ENCODE measurements at places on chromosomes 1 and 21. TPM values are rescaled to one million over a fixed set of nuclear protein-coding genes. Genes with fewer than 3 reads are reported as not detected.

DNA sequence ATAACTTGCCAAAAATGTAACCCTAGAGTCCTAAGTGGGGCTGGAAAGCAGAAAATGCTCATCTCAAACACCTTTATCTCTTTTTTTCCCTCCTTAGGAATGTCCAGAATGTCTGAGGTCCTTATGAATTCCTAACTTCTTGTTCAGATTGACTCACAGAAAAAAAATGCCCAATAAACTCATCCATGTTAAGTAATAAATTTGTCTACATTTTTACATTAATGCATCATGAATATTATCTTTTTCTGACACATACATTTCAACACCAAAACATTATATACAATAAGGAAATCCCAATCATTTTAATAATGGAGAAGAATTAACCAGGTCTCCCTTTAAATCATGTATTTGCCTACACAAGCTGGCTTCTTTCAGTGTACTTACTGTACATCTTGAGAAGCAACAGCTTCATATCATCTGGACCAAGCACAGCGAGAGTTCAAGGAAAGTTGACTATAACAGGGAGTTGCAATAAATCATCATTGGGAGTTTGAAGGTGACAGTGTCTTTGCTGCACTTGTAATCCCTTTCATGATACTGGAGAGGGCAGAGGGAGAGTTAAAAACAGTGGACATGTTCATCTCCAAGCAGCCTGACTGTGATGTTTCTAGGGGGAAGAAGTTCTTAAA, 565.2 kb downstream of the LTN1 start:
- no peak for DNase-seq

DNA sequence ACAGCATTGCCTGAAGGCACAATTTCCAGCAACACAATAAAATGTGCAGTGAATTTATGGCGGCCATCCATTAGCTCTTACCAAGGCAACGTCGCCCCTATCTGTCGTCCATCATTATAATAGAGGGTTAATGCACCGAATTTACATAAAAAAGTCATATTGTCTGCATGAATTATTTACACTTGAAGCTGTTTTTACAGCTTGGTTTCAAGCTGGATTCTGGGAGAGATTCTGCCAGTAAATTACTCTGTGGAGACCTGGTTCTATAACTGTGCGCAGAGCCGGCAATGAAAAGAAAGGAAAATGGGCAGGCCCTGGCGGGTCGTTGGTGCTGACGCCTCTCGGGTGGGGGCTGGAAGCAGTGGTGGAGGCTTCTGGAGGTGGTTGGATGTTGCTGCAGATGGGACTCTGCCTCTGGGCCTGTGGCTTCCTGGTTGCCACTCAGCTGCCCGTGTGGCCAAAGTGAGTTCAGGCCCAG, 48.9 kb upstream of the POU3F1 start:
- no peak for DNase-seq

GRCh38 chr1:158076441-158076840, 83.0 kb downstream of the KIRREL1 start:
- no peak for DNase-seq

- peak; percentile 82 for DNase-seq
Observed at GRCh38 chr1:27527223-27527889, 37.4 kb upstream of the WASF2 start.

DNA sequence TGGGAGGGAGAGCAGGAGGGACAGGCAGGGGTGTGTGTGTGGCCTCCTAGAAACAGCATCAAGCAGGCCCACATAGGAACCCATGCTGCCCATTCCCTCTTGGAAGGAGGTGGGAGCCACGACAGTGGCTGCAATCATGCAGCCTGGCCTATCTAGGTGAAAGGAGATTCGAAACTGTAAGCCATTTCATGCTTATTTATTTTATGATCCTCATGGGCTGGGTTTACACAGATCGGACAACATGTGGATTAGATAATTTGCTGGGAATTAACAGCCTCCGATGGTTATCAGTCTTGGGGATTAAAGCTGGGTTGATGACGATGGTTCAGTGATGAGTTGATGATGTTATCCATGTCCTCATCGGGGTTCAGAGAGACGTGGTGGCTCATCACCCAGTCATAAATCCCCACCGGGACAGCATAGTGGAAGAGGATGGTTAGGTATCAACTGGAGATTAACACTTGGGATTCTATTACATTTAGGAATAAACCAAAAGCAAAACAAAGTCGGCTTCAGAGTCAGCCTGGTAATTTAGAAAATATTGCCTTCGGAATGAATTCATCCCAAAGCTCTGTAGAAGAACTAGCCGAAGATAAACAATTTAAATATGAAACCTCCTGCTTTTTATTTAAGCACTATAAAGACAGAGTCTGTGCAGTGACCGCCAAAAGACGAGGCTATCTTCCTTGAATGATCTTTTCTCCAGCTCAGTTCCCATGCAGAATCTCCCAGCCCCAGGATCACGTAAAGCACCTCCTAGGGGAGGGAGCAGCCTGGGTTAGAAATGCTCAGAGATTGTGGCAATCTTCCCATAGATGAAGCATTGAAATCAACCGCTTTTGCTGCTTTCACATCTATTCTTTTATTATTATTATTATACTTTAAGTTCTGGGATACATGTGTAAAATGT, 252.8 kb downstream of the FOXD2 start:
- no peak for DNase-seq

DNA sequence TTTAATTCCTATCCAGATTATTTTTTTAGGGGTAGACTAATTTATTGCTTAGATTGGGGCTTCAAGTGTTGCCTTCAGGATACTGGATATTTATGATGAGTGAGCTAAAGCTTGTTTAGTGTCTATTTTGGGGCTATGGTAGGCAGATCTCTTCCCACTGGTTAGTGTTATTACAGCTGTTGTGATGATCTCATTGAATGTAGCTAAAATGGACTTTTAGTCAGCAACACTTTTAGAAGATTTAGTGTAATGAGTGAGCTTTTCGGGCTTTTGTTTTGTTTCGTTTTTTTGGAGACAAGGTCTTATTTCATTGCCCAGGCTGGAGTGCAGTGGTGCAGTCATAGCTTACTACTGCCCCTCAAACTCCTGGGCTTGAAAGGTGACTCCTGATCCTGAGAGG, 14.2 kb downstream of the THRAP3 start:
- DNase-seq, result no peak

GRCh38 chr1:30645807-30646206, 77.6 kb downstream of the MATN1 start:
- no peak for DNase-seq

GRCh38 chr1:209248649-209249279, 334.8 kb upstream of the CAMK1G start:
- DNase-seq, result peak; percentile 73

DNA sequence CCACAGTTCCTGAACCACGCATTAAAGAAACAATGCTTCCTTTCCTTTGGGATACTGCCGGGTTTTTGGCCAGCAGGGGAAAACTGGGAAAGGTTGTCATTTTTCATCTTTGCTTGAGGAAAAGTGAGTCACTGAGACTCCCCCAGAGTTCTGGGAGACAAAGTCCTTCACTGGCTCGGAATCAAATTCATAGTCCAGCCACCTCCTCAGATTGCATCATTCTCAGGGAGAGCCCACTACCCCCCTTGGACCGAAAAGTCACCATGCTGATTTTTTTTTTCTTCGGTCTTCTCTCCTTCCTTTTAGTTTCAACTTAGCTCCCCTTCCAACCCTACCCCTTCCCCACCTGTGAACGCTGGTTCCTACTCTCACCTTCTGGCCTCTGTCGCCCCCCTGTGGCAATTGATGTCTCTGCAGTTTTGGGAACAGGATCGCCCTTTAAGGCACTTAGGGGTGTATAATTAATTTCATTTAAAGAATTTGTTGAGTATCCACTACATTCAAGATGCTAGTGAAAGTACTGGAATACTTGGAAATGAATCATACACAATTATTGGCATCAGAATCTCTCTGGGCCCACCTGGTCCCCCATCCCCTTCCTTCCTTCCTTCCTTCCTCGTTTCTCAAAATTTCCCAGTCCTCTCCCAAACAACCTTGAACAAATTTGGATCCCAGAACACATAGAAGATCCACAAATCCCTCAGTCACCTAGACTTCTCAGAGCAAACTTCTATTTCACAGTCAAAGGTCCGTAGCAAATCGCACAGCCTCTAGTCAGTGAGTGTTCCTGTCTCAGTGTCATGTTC, 6.9 kb downstream of the ACKR1 start:
- DNase-seq, result peak; percentile 31

GRCh38 chr21:31558189-31558961, 101.1 kb upstream of the SOD1 start:
- DNase-seq, result peak; percentile 50

DNA sequence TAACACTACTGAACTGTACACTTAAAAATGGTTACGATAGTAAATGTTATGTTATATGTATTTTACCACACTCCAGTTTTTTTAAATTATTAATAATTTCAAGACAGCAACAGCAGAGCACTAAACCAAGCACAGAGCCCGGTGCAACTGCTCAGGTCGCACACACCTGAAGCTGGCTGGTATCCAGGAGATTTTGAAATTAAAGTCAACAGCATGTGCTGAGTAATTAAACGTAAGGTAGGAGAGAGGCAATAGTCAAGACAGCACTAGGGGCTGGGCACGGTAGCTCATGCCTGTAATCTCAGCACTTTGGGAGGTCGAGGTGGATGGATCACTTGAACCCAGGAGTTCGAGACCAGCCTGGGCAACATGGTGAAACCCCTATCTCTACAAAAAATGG, 35.1 kb upstream of the SLC30A10 start:
- DNase-seq, result no peak

DNA sequence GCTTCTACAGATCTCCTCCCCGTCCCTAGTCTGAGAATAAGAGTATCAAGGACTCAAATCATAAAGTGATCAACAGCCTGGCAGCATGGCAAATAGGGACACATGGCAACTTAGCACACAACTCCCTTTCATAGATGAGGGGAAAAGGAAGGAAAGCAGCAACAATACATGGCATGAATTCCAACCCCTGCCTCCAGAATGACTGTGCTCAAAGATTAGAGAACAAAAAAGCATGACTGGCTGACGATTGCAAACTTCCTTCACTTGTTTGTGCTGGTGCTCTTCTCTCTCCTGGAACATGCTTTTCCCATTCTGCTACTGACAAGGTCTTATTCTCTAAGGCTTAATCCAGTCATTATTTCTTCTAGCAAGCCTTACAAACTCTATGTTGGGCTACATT, 11.5 kb downstream of the KTI12 start:
- DNase-seq, result no peak

DNA sequence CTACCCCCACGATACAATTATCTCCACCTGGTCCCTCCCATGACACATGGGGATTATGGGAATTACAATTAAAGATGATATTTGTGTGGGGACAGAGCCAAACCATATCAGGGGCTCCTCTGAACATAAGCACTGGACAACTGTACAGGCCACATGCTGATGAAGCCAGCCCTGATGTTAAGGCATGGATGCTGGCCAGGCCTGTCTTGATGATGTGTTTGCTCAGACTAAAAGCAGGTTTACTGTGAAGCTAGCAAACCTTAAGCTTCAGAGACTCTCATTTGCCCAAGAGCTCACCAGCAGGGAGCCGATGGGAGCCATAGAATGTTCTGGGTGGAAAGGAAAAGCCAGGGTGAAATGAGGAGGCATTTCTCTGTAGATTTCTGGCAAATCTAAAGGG, 135.3 kb upstream of the KCNK1 start:
- no peak for DNase-seq

DNA sequence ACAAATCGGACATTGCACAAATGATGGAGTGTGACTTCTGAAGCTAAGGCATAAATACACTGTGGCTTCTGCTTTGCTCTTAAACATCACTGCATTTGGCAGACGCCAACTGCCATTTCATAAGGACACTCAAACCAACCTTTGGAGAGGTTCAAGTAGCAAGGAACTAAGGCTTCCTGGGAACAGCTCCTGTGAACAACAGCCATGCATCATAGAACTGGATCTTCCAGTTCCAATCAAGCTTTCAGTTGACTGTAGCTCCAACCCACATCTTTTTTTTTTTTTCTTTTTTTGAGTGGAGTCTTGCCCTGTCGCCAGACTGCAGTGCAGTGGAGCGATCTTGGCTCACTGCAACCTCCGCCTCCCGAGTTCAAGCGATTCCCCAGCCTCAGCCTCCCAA, 10.7 kb upstream of the HUNK start:
- no peak for DNase-seq

DNA sequence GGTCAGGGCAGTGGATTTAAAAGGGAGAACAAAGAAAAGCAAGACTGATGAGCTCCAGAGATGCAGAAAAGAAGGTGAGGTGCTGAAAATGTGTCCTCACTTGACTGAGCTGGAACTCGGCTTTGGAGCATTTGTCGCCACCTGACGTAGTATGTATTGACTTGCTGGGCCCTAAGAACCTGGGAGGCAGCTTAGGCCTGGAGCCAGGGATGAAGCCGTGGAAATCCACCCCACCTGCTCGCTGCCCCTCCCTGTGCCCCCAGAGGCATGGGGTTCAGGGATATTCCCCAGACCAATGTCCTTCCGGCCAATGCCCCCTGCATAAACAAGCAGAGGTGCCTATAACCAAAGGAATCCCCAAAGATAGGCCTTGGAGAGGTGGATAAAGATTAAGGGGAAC, 14.3 kb downstream of the MRAP start:
- DNase-seq, result no peak

- no peak for DNase-seq
Observed at GRCh38 chr1:15627343-15627988, 10.2 kb downstream of the DDI2 start.

DNA sequence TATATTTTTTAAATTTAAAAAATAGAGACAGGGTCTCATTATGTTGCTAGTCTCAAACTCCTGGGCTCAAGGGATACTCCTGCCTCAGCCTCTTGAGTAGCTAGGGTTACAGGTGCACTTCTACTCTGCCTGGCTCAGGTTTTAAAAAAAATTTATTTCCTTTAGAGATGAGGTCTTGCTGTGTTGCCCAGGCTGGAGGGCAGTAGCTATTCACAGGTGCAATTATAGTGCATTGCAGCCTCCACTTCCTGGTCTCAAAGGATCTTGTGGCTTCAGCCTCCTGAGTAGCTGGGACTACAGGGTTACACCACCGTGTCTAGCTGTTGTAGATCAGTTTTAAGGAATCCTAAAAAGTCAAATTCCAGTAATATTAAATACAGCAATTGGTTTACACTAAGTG, 5.0 kb downstream of the RNF11 start:
- no peak for DNase-seq

GRCh38 chr1:60562740-60563139, 489.2 kb upstream of the C1orf87 start:
- no peak for DNase-seq

DNA sequence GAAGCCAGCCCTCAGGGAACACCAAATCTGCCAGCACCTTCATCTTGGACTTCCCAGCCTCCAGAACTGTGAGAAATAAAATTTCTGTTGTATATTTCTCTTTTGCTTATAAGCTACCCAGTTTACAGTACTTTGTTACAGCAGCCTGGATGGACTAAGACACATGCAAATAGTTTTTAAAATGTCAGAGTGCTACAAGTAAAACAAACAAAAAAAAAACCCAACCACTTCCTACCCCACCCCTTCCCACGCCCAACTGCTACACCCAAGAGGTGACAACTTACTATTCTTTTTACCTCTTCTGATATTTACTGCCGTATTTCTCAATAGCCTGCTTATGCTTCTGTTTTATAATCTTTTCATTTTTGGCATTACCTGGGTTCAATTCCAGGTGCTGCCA, 8.6 kb upstream of the SPSB1 start:
- DNase-seq, result no peak

GRCh38 chr1:214332946-214333798, 52.2 kb downstream of the SMYD2 start:
- no peak for DNase-seq

CCDC30 gene
- total RNA-seq, result 8.3 TPM

TP73 gene
- 0.38 TPM for total RNA-seq

CFHR3 gene
- not detected for total RNA-seq

AMPD1 gene
- total RNA-seq, result 2.5 TPM

WDR47 gene
- total RNA-seq, result 6.7 TPM

COL6A1 gene
- total RNA-seq, result 37.7 TPM

SPRR2G gene
- total RNA-seq, result not detected

All from Peyer's patch (tissue), 4 donors.